ENCODE measurements at places on chromosomes 5 and 9.

DNA sequence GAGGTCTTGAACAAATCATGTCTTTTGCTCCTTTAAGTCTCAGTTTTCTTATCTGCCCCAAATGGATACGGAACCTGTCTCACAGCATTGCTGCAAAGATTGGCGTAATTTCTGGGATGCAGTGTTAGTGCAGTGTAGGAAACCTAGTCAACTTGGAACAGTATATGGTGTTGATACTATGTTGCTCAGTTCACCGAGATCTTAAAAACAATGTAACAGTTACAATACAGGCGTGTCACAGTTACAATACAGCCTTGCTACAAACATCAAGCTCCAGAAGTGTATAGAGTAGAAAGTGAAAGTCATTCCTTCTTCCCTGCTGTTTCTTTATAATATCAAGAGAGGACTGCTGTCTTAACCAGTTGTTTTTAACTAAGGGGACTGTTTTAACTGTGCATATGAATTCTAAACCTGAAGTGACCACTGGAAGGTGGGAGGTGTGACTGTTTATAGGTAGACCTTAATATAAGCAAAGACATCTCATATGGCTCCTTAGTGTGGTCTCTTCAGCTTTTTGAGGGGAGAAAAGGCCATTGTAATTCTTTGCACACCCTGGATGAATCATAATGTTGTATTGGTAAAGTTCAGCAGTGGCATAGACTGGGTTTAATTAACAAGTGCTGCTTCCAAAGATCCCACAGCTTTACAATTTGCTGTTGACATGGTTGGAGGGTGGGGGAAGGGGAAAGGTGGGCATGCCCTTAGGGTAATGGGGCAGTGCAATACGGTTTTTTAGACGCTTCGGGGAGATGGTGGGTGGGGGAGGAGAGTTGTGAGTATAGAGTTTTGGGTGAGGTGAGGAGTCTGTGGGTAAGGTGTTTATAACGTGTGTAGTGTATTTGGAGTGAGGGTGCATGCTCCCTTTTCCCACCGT is 12.9 kb downstream of the PRRC2B start:
- DNase-seq: no peak

DNA sequence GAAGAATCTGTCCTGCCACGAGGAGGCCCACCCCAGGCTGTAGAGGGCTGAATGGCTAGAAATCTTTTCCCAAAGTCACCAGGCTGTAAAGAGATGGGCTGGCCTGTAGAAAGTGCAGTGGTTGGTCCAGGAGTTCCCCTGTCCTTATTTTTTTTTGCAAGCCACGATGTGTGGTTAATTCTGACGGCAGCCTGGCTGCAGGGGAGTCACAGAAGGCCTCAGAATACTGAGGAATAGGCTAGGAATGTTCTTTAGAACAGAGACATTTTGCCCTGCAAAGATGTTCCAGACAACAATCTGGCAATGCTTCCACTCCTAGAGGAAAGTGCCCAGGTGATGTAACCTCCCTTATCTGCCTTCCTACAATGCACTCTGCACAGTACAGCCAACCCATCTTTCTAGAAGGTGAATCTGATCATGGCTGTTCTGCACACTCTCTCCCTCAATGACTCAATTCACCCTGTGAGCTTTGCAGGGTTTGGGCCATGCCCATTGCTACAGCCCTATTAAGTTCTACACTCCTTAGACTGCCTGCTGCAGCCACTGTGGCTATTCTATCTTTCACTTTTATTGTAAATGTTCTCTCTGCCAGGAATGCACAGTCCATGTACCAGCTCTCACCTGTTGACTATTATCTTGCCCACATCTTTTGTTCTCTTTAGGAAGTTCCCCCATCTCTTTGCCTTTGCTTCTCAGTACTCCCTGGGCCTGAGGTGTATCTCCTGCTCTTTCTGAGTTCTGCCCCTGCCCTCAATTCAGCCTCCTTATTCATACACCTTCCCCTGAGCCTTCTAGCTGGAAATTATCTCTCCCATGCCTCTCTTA is 377.8 kb upstream of the CLINT1 start:
- DNase-seq: no peak

DNA sequence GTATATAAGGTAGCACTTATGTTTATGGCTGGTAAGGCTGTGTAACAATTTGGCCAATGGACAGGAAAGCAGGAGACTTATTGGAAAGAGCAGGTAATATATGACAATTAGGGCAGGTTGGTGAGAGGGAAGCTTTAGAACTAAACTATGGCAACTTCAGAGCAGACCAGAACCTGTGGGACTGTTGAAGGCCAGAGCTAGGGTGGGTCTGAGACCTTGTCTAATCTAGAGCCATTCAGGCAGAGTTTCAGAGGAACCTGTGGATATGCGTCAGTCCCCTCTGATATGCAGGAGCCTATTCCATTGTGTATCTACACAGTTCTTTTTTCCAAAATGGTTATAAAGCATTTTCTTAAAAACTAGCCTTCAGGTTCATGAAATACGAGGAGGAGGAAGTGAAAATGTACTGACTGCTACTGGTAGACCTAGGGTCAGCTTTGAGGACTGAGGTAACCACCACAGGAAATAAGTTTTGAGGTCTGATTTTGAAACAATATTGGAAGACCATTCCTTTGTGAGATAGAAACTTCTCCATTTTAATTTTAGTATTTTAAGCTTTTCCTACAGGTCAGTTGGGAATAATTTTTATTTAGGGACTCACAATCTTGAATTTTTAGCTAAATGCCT is 37.6 kb downstream of the ELL2 start:
- DNase-seq: no peak

DNA sequence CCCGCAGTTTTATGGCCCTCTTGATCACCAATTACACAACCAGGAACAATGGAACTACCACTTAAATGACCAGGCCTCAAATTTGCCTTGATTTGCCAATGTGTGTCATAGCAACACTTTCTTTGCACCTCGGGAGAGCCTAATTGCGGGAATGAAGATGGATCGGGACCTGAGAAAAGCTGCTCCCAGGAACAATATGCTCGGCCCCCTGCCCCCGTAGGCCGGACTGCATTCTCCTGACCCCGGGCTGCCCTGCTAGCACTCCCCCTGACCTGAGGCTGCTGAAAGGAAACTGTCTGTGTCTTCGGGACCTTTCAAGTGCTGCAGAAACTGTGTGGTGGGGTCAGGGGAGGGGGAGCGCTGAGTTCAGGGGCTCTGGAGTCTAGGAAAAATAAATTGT is 294.3 kb upstream of the IRX1 start:
- no peak for DNase-seq

Data from GM03348 (cell line).